ENCODE measurements at places on chromosomes 1 and 21.

DNA sequence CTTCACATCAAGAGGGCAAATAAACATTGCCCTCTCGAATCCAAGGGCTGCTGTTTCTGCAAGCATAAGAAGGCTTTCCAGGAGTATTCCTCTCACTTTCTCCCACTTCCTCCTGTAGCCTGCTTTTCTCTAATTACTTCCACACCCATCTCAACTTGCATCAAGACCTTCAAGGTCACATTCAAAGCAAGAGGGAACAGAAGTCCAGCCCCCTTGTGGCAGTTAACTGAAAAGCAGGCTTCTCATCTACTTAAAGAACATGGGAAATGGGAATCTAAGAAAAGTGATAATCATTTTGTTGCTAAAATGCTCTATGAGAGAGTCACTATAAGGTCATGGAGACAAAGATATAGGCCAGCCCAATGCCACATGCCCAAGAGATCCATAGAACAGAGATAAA, 874.4 kb downstream of the KCNT2 start:
- H3K27ac ChIP-seq = no peak overlapping the region
- no peaks in the 10 kb centered on the region for H3K36me3 ChIP-seq
- no peak for DNase-seq
- no peaks in the 10 kb centered on the region for H3K4me1 ChIP-seq
- H3K27me3 ChIP-seq = no peaks in the 10 kb centered on the region

DNA sequence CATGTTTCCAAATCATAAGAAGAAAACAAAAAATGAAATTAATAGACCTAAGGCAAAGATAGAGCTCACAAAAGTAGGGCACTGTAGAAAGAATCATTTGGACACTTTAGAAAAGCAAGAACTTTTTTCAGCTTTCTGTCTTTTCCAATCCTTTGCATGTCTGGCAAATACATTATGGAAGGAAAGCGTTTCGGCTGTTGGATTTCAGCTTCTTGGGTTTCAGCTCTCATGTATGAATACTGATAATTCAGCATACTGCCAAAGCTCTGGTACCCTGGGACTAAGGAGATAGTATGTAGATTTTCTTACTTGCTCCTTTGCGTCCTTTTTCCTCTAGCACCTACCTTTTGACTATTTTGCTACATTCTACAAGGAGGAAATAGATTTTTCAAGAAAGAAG, 375.9 kb downstream of the BRINP3 start:
- DNase-seq = no peak
- no peaks in the 10 kb centered on the region for H3K4me1 ChIP-seq
- no peaks in the 10 kb centered on the region for H3K27me3 ChIP-seq
- no peak overlapping the region for H3K4me3 ChIP-seq

DNA sequence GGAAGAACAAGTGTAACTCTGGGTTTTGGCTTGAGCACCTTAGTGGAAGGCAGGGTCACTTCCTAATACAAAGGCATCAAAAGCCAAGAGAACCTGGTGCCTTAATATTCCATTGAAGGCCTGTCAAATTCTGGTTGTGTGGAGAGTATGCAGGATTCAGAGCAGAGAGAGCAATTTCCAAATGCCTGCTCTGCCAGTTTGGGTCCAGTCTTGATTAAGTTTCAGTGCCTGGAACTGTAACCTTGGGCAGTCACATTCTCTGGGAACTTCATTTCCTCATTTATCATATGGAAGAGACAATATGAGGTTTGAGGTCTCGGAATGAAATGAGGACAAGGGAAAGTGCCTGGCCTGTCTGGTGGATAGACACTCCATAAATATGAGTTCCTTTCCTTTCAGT, 198.0 kb upstream of the C8B start:
- no peak for DNase-seq
- peaks cover 11% of the 10 kb centered on the region for H3K4me1 ChIP-seq
- H3K27ac ChIP-seq = no peak overlapping the region
- H3K4me3 ChIP-seq = no peak overlapping the region
- H3K27me3 ChIP-seq = no peaks in the 10 kb centered on the region

DNA sequence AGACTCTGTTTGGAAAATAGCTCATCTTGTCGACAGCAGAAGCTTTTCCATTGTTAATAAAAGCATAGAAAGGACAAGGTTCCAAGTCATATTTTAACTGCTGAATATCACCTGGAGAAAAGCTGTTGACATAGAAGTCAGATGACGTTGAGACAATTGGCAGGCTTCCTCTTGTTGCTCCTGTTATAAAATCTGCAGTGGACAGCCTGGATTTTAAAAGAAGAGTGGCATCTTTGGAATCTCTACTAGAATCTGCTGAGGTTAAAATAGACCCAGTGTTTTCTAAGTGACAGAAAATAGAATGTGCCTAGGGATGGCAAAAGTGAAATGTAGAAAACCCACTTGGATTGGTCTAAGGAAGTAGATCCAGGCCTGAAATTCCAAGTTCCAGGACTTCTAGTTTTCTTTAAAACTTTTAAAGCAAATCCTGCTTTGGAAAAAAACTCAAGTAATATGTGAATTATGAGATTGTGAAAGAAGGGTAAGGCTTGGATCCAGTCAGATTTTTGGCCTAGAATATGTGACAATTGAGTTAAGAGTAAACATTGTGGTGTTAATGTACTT, 53.6 kb upstream of the NEXN start:
- no peaks in the 10 kb centered on the region for H3K36me3 ChIP-seq
- no peak for DNase-seq
- H3K4me3 ChIP-seq = no peak overlapping the region

DNA sequence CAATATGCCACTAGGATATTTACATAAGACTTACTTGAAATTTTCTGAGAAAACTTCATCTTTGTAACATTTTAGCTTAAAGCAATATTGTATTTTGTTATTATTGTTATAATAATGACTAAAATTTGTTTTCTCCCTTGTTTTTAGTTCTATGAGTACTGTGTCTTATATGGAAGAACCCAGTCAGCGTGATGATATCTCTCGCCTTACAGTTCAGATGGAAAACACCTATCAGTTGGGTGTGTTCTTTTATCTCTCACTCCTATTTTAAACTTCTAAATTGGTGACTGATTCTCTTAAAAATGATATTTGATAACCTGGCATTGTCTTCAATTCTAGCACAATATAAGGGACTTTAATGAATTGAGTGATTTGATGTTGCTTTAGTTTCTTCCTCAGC, 18.0 kb downstream of the DYNLT5 start:
- DNase-seq = no peak
- no peaks in the 10 kb centered on the region for H3K4me1 ChIP-seq
- H3K27ac ChIP-seq = no peak overlapping the region
- no peaks in the 10 kb centered on the region for H3K27me3 ChIP-seq
- H3K36me3 ChIP-seq = no peaks in the 10 kb centered on the region

- H3K27ac ChIP-seq = no peak overlapping the region
- H3K36me3 ChIP-seq = no peaks in the 10 kb centered on the region
- H3K4me1 ChIP-seq = peaks cover 29% of the 10 kb centered on the region
- H3K4me3 ChIP-seq = peak overlapping the region; percentile 18
- DNase-seq = no peak
- H3K27me3 ChIP-seq = peaks cover 4% of the 10 kb centered on the region
These were observed 101.4 kb upstream of the VAMP3 start for GRCh38 chr1:7669559-7670311.

DNA sequence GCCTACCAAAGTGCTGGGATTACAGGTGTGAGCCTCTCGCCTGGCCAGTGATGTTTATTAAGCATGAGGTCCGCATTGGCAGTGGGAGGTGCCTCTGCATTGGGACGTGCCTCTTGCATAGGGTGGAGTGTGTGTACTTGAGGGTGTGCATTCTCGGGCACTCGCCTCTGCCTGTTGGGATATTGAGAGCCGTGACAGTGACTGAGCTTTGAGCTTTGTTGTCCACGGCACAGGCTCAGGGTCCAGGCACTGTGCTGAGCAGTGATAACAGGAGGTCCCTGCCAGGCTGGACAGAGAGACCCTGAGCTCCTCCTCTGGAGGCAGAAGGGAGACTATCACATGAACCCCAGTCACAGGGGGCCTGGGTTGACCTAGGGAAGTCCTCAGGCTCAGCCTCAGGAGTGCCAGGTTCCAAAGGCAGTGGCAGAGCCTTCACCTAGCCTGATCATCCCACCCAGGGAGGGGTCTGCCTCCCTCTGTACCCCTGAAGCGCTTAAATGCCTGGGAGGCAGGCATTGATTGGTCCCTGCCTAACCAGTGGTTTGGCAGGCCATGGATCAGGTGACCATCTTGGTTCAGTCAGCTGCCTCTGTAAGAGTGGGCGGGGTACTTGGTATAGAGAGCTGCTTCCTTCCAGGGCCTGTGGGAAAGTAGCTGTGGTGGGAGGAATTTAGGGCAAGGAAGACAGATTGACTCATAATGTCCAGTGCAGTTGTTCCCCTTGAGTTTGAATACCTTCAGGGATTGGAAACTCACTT, 213.8 kb upstream of the TMEM51 start:
- H3K27me3 ChIP-seq = no peaks in the 10 kb centered on the region
- DNase-seq = no peak
- no peak overlapping the region for H3K4me3 ChIP-seq
- H3K36me3 ChIP-seq = no peaks in the 10 kb centered on the region

DNA sequence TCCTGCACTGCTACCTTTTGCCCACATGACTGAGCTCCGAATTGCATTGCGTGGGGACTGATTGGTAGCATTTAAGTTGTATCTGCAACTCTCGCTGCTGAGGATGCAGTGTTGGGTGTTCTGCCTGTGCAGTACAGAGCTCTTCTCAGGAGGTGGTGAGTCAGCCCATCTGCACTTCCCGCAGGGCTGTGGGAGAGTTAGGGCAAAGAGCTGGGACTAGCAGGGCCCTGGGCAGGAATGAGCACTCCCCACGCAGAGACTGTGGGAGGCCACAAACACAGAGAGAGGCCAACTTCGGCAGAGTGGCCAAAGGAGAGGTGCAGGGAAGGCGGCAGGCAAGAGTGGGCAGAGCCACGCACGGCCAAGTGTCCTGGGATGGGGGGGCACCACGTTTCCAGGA, 244.7 kb downstream of the SIPA1L2 start:
- no peak overlapping the region for H3K27ac ChIP-seq
- H3K36me3 ChIP-seq = no peaks in the 10 kb centered on the region
- peaks cover 1% of the 10 kb centered on the region for H3K4me1 ChIP-seq
- peak overlapping the region; percentile 10 for H3K4me3 ChIP-seq

- DNase-seq = peak; percentile 26
- no peaks in the 10 kb centered on the region for H3K4me1 ChIP-seq
- H3K27ac ChIP-seq = no peak overlapping the region
- H3K27me3 ChIP-seq = peaks cover 4% of the 10 kb centered on the region
- no peaks in the 10 kb centered on the region for H3K36me3 ChIP-seq
These were observed 273.8 kb downstream of the FAM72C start for GRCh38 chr1:143698016-143698415.

DNA sequence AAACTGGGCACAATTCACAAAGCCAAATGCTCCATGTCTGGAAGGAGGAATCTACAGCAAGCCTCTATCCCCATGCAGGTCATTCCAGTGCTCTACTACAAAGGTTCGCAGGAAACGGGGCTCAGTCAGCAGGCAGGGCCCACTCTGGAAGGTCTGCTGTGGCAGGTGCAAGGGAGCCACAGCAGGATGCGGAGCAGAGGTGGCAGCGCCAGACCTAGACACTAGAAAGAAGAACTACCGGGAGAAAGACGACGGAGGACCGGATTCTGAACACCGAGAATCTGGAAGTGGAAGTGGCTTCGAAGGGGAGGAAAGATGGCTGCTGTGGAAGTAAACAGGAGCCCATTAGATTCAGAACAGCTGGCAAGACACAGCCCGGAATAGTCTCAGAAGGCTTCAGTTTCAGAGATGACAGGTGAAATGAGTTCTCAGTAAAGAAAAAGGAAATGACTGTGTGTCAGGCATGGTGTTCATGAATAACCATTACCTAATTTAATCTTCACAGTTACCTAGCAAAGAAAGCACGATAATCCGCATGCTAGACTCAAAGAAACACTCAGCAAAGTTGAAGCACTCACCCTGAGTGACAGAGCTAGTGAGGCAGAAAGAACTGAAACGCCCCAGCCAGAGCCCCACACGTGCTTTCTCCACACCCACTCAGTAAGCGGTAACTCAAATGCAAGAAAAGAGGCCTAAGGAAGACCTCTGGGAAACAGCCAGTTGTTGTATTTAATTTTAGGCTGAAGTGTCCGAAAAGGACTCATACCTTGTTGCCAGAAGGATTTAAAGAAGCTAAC, 21.4 kb downstream of the SETD4 start:
- H3K36me3 ChIP-seq = peaks cover 26% of the 10 kb centered on the region
- no peak for DNase-seq
- H3K27me3 ChIP-seq = no peaks in the 10 kb centered on the region
- peaks cover 2% of the 10 kb centered on the region for H3K4me1 ChIP-seq

- DNase-seq = no peak
- H3K36me3 ChIP-seq = no peaks in the 10 kb centered on the region
These were observed 739.7 kb downstream of the LTN1 start for GRCh38 chr21:28252928-28253327.

- H3K4me3 ChIP-seq = no peak overlapping the region
- no peaks in the 10 kb centered on the region for H3K27me3 ChIP-seq
- no peaks in the 10 kb centered on the region for H3K36me3 ChIP-seq
- H3K4me1 ChIP-seq = peaks cover 7% of the 10 kb centered on the region
These were observed 6.9 kb upstream of the SLC35D1 start for GRCh38 chr1:67060811-67061218.

- no peaks in the 10 kb centered on the region for H3K27me3 ChIP-seq
- H3K36me3 ChIP-seq = no peaks in the 10 kb centered on the region
- H3K4me1 ChIP-seq = no peaks in the 10 kb centered on the region
- DNase-seq = no peak
- no peak overlapping the region for H3K27ac ChIP-seq
These were observed 704 bp upstream of the BTBD8 start for GRCh38 chr1:92079441-92079840.

GRCh38 chr1:243179720-243180119, 75.4 kb downstream of the CEP170 start:
- H3K4me3 ChIP-seq = no peak overlapping the region
- H3K4me1 ChIP-seq = no peaks in the 10 kb centered on the region
- no peak for DNase-seq

DNA sequence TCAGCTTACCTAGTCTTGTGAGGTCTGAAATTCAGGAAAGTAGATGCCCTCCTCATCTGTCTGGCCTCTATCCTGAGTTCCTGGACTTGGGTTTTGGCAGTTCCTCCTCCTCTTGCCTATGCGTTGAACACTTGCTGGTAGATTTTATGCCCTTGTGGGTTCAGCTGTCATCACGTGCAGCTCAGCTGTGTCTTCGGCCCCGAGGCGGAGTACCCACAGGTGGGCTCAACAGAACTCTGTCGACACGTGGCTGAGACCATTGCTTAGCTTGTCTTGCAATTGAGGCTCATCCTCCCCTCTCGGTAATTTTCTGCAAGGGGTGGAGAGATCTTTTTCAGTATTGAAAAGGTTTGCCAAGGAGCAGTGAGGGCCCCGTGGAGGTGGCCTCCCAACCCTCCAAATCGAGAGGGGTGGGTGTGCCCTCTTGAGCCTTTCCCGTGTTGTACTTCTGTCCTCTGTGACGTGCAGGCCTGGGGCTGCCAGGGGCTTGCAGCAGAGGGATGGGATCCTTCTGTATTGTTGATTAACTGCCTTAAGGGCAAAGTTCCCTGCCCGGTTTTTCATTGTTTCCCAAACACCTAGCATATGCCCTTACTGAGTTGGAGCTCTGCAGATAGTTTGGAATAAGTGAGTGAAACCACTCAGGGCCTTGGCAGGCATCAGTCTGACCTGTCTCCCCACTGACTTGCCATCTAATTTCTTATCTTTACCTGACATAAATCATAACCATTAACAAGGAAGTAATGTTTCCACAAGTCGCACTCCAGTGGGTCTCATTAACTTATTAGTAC, 2.9 kb downstream of the CENPS start:
- peaks cover 3% of the 10 kb centered on the region for H3K36me3 ChIP-seq
- H3K27ac ChIP-seq = no peak overlapping the region
- no peak overlapping the region for H3K4me3 ChIP-seq
- DNase-seq = no peak
